KBM-7 (cell line): ENCODE measurements at places on chromosomes 1 and 21.
A peak's percentile ranks its signal among the peaks of the same experiment; 100 is the strongest.

GRCh38 chr21:45373991-45374816 is 30.8 kb upstream of the COL18A1 start:
- DNase-seq = no peak

GRCh38 chr21:29187944-29188343 is 57.5 kb downstream of the MAP3K7CL start:
- DNase-seq = no peak

DNA sequence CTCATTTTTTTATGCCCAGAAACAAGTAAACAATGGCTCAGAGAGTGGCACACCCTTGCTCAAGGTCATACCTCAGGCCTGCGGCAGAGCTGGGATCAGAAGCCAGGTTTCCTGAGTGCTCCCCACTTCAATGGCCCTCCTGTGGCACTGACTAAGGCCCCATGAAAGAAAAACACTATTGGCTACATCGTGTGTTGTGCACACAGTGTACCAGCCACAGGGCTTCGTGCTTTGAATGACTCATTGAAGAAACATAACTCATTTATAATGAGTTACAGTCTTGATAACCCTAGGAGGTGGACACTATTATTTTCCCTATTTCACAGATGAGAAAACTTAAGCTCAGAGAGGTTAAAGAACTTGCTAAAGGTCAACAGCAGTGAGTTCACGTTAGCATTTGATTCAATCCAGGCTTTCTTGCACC is 91.2 kb downstream of the TRABD2B start:
- DNase-seq = no peak

- peak; percentile 14 for DNase-seq
Observed at GRCh38 chr21:44870748-44871495, 2.6 kb downstream of the PTTG1IP start.

DNA sequence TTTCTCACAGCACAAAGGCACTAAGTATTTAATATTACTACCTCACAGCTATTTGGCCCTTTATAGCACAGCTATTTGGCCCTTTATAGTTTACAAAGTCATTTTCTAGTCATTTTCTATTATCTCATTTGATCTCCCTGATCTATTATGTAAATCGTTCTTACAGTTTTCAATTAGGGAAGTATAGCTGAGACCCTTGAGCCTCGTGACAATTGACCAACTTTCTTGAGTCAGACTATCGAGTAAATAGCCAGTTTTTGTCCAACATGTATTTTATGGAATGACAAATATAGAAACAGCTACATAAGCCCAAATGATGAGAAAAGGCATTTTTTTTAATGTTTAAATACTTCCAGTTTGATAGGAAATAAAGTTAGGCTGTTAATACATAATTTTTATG is 7.0 kb upstream of the ANGPTL1 start:
- DNase-seq = no peak

GRCh38 chr1:175865041-175865766 is 121.8 kb upstream of the TNR start:
- DNase-seq = no peak

DNA sequence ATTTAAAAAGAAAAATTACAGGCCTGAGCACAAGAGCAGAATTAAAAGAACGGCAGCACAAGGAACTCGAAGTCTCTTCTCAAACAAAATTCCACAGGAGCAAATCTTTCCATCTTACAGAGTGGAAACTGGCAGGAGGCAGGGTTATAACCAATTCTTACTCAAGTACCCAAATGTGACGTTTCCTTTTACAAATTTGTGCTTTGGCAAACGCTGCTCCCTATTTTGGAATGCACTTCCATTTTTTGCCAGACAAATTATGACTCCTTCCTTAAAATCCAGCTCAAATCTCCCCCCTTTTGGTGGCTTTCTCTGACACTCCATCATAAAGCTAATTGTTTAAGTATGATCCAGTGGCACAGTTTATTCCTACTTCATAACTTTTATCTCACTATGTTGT is 7.8 kb downstream of the ERI3 start:
- DNase-seq = no peak

GRCh38 chr21:41378849-41379248 is 17.0 kb downstream of the MX2 start:
- DNase-seq = no peak

- no peak for DNase-seq
Observed at GRCh38 chr1:173894189-173894588, 22.9 kb downstream of the SERPINC1 start.

DNA sequence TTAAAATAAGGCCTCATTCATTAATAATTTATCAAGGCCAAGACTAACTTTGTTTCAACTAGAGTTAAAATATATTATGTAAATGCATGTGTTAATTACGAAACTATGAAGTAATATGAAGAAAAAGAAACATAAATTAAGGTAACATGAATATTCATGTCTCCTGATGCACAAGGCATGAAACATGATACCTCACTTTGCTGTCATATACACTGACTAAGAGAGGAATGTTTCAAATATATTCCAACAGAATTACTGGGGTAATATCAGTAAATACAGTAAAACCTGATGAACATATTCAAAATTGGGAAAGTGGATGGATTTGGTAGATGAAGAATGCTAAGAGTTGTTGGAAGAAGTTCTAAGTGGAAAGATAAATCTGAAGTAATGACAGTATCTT is 274.6 kb downstream of the LRRC7 start:
- DNase-seq = no peak

- no peak for DNase-seq
Observed at GRCh38 chr1:224718470-224719053, 102.4 kb downstream of the CNIH3 start.

- DNase-seq = no peak
Observed at GRCh38 chr1:199335496-199335895, 692.0 kb upstream of the NR5A2 start.

- DNase-seq = no peak
Observed at GRCh38 chr21:34546542-34546941, 34.5 kb upstream of the KCNE1 start.

DNA sequence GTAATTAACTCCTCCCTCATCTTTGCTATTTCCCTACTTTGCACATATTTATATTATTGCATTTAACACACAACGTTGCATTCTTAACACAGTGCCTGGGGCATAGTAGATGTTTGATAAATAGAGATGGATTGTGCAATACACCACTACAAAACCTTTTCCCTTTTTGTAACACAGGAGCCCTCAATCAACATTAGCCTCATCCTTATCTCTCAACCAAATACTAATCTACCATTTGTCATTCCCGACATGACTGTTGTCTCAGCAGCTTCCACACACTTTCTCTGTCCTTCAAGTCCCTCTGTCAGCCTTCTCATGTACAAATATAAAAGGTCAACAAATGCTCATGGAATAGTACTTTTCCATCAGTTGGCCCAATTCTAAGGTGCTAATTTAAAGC is 78.9 kb upstream of the KCNK2 start:
- no peak for DNase-seq

- no peak for DNase-seq
Observed at GRCh38 chr1:55654750-55655149, 439.6 kb upstream of the USP24 start.

DNA sequence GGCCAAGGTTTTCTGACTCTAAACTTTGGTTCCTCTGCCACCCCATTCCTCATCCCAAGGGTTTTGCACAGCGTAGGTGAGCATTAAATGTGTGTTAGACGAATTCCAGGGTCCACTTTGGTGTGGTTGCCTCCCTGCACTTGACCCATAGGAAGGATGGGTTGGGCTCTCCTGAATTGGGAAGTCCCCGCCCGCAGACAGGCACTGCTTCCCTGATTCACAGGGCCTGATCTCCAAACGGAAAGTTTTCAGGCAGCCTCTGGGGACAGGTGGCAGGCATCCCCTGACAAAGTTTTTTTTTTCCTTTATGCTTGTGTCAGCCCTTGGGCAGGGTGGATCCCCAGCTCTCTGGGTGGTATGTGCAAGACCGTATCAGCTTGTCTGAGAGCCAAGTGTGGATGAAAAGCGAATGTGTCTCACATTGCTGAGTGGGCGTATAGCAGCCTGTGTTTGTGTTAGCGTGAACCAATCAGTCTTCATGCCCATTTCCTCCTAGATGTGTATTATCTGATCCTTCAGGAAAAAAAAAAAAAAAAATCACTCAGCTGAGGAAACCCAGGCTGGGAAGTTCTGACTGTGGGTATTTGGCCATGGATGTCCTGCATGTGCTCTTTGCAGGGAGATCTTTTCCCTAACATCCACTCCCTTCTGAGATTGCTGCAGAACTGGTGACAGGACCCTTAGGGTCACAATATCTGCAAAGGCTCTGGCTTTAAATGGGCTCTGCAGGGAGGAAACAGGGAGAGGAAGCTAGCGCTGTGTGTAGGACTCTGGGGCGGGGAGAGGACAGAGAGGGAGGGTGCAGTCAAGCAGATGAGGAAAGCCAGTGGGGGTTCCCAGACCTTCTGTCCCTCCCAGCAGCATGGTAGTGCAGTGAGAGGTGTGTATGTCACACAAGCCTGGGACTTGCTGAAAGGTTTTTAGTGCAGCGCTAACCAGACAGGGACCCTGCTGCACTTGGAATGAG is 42.2 kb upstream of the TRABD2B start:
- DNase-seq = no peak

- no peak for DNase-seq
Observed at GRCh38 chr1:54371942-54372275, 34.3 kb downstream of the SSBP3 start.

DNA sequence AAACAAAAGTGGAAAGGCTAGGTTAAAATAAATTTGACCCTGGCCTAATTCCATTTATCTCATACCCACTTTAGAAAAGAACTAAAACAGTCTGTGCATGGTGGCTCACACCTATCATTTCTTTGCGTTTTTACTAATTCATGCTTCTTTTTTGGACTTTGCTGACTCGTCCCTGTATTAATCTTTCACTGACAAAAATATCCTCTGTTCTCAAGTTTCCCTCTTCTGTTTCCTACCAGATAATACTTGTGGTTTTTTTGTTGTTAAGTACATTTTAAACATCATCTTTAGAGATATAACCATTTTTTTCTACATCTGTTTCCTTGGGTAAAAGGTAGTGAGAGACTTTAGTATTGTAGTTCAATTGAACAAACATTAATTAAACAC is 11.5 kb downstream of the CNST start:
- DNase-seq = peak; percentile 86

- no peak for DNase-seq
Observed at GRCh38 chr21:45418301-45419071, 13.5 kb downstream of the COL18A1 start.

DNA sequence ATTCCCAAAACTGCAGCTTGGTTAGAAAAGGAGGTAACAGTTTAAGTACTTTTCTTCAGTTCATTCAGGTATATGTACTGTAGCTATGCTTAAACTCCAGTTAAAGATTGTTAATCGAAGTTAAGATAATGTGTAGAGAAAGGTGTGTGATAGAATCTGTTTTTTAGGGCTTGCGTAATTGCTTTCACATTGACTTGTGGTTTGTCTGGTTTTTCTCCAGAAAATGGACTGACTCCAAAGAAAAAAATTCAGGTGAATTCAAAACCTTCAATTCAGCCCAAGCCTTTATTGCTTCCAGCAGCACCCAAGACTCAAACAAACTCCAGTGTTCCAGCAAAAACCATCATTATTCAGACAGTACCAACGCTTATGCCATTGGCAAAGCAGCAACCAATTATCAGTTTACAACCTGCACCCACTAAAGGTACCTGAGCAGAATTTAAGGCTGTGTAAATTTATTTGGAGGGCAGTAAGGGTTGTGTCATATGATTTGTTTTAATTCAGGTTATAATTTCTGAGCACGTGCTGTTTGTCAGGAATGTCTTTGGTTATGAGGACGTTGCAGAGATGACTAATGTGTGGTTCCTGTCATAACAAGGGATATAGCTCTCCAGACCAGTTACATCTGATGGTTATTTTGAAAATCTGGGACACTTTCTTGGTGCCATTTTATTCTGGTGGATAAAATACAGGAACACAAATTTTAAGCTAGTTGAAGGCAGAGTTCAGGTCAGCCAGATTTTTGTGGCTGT is 26.0 kb downstream of the ATF6 start:
- DNase-seq = no peak

GRCh38 chr1:9292361-9293240 is at the start of gene SPSB1:
Gene SPSB1 (plus strand): TSS chr1:9292894. CDS start chr1:9355892, 62,998 bp downstream.
- peak; percentile 87 for DNase-seq

GRCh38 chr1:89125913-89126580 is at the start of gene GBP2:
Gene GBP2 (minus strand): TSS chr1:89126114. CDS start chr1:89121966, 4,148 bp downstream.
- peak; percentile 30 for DNase-seq

DNA sequence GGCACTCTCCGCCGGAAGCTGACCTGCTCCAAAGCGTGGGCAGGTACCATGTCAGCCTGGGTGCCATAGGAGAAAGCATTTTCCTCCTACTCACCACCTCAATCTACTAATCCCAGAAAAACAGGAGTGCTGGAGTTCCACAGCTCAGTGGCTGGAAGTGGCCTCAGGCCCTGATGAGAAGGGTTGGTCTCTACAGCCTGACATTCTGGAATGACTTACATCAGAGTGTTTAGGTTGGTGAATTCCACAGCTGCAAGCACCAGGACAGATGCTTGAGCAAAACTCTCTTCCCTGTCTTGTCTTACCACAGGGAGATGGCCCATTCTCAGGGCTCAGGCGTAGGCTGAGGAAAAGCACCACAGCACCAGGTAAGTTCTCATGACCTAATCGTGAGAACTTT is 5.5 kb downstream of the SEC16B start:
- DNase-seq = no peak

- no peak for DNase-seq
Observed at GRCh38 chr1:80044662-80045061, 1038.1 kb upstream of the ADGRL4 start.

- no peak for DNase-seq
Observed at GRCh38 chr1:207501071-207501470, 5.1 kb downstream of the CR1 start.

- no peak for DNase-seq
Observed at GRCh38 chr21:28749536-28749935, 243.1 kb downstream of the LTN1 start.

DNA sequence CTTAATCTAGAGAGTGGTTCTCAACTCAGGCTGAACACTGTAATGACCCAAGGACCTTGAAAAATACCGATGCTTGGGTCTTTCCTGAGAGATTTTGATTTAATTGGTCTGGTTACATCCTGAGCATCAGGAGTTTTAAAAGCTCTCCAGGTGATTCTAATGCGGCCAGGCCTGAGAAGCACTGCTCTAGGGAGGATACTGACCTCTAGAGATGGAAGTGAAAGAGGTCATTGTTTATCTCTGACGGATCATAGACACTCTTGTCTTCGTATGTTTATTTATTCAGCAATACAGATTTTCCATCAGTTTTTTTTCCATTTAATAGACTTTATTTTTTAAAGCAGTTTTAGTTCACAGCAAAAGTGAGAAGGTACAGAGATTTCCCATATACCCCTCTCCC is 54.5 kb upstream of the IGSF5 start:
- DNase-seq = no peak
